M059J (cell line): ENCODE measurements at places on chromosomes 12 and 14. TPM values are rescaled to one million over a fixed set of nuclear protein-coding genes. Genes with fewer than 3 reads are reported as not detected.
A peak's percentile ranks its signal among the peaks of the same experiment; 100 is the strongest.

GRCh38 chr12:25712169-25712568 lies 159.1 kb upstream of the LMNTD1 start:
- DNase-seq = no peak

- no peak for DNase-seq
Measured at GRCh38 chr14:24443053-24443665, 583 bp upstream of the SDR39U1 start.

DNA sequence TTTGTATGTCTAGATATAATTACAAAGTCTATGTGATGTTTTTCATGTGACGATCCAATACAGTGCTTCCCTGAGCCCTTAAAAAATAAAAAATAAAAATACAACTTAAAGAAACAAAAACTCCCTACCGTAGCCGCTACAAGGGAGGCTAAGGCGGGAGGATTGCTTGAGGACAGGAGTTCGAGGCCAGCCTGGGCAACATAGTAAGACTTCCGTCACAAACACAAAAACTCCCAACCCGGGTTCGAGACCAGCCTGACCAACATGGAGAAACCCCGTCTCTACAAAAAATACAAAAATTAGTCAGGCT lies 669 bp upstream of the CDKN3 start:
- DNase-seq = no peak

The UBR7 gene
- 29.7 and 48.2 TPM in 2 replicates for total RNA-seq

The TUNAR gene
- not detected in 2 replicates for total RNA-seq

DNA sequence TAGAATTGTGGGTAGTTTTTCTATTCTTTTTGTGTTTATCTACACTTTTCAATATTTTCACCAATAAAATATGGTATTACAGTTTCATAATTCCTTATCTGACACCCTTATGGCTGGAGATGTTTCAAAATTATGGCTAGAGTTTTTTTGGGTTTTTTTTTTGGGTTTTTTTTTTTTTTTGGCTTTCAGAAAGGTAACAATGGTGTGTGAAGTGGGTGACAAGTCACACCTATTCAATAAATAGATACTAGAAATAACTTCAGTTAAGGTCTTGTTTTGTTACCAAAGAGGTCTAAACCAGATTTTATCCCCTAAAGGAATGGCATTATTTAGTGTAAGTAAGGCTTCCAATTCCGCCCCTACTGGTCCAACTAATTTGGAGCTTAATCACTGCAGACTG lies 19.5 kb downstream of the SPPL3 start:
- DNase-seq = no peak

The SIRT4 gene
- 2.2 and 7.4 TPM in 2 replicates for total RNA-seq

GRCh38 chr12:116537101-116537904 lies 21.9 kb upstream of the MAP1LC3B2 start:
- DNase-seq = no peak

GRCh38 chr12:966724-967123 lies 17.2 kb upstream of the RAD52 start:
- no peak for DNase-seq

- peak; percentile 89 for DNase-seq
Measured at GRCh38 chr12:27822076-27822712, 42.2 kb upstream of the MANSC4 start.

- peak; percentile 30 for DNase-seq
Measured at GRCh38 chr14:68627868-68628604, 164.8 kb downstream of the ZFP36L1 start.

DNA sequence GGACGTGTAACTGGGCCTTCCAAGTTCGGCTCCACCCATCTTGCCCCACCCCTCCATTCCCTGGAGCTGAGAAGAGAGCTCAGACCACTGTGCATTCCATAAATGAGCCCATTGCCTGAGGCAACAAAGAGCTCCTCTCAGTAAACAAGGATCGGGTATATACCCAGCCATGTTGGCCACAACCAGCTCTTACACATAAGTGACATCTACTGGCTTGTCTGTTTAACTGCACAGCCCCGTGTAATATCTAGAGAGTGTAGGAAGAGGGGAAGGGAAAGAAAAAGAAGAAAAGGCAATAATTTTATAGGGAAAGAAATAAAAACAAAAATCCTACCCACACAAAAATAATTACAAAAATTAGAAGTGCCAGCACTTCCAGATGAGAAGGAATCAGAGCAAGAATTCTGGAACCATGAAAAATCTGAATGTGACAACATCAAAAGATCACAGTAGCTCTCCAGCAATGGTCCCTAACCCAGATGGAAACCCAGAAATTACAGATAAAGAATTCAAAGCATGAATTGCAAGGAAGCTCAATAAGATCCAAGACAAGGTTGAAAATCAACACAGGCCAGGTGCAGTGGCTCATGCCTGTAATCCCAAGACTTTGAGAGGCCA lies 308.1 kb downstream of the RPAP3 start:
- peak; percentile 94 for DNase-seq

- DNase-seq = no peak
Measured at GRCh38 chr14:41558490-41558889, 48.2 kb upstream of the LRFN5 start.

DNA sequence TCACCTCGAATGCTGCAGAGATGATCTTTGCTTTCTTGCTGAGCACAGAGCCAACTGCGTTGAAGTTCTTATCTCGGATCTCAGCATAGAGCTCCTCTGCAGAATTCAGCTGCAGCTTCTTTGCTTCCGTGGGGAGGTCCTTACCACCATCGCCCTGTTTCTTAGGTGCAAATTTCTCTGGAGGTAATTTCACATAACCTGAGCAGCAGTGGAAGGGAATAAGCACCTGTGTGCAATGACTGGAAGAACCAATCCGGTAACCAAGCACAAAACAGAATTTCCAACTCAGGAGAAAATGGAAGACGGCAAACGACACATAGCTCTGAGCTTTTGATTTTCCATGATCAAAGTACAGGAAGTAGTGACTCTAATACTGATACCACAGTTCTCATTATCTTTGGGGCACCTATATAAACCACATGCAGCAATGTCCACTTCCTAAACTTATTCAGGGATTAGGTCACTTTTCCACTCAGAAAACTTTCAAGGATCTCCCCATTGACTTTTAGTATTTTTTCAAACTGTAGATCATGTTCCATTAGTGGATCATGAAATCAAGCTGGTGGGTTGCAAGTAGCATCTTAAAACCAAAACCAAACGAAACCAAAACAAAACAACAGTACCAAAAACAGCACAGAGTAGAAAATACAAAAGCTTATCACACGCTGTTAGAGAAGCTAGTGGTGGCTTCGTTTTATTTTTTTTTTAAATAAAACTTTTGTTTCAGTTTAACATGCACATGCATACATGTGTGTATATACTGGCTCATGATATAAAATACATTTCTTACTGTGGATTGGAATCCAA lies 18.9 kb upstream of the DIABLO start:
- DNase-seq = no peak

- no peak for DNase-seq
Measured at GRCh38 chr14:95248432-95248831, 71.3 kb downstream of the CLMN start.

GRCh38 chr12:120447992-120448391 lies 1.7 kb downstream of the GATC start:
- no peak for DNase-seq

DNA sequence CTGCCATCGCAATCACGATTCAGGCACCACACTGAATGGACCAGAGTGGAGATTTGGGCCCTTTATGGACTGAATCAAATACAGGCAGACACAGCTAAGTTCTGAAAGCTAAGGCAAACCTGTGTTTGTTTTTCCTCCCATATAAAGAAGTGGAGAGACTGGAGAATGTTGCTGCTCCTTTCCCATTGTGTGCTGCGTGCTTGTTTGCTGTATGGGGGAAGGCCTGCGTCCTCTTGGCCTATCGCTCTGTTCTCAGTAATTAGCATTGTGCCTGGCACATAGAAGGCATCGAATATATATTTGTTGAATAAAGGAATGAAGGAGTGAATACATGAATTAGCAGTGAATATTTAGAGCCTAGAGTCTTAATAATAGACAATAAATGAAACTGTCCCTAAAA lies 12.4 kb downstream of the ST8SIA1 start:
- no peak for DNase-seq

DNA sequence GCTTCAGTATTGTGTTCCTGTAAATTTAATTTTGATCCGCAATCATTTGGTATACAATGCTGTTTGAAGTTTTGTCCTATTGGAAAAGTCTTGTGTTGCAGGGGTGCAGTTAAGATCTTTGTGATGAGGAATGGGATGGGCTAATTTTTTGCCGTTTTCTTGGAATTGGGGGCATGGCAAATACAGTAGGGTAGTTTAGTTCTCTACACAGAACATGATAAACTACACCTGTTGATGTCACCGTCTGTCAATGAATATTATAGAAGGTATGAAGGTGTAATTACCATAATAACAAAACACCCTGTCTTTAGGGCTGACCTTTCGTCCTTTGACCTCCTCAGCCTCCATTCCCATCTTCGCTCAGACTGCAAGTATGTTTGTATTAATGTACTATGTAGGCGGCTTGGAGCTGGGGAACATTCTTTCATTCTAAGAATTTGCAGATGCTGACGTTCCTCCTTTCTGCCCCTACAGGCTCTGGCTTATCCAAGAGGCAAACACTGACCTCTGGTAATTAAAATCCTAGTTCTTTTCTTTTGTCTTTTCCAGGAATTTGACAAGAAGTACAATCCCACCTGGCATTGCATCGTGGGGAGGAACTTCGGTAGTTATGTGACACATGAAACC lies 1.7 kb downstream of the DYNLL1 start:
- DNase-seq = no peak

The TMED8 gene
- 6.1 and 10.6 TPM in 2 replicates for total RNA-seq
